ENCODE measurements at places on chromosomes 3 and 15.

DNA sequence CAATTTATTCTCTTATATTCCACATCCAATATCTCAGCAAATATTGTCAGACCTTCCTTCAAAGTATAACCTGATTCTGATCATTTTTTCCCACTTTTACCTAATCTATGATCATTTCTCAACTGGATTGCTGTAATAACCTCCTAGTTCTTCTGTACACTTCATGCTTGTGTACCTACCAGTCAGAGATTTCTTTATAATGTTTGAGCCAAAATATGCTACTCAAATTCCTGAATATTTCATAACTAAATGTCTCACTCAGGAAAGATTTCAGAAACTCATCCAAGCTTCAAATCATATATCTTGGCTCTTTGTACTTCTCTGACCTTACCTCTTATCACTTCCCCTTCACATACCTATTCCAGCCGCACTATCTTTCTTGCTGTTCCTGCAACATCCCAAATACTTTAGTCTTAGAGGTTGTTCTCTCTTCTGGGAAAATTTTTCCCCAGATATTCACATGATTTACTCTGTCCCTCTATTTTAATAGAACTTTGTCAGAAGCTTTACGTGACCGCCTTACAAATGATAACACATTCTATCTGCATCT is 20.0 kb downstream of the BCHE start:
- DNase-seq: no peak

GRCh38 chr3:179973931-179974361 is 62.8 kb downstream of the PEX5L start:
- no peak for DNase-seq

- no peak for DNase-seq
These were observed 18.6 kb downstream of the SUCLG2 start for GRCh38 chr3:67635806-67636205.

GRCh38 chr3:119034256-119035013 is at the start of gene IGSF11:
Gene IGSF11, minus strand, starts transcription at chr3:119034846. Its CDS starts 264 bp downstream, at chr3:119034582.
- peak; percentile 77 for DNase-seq

DNA sequence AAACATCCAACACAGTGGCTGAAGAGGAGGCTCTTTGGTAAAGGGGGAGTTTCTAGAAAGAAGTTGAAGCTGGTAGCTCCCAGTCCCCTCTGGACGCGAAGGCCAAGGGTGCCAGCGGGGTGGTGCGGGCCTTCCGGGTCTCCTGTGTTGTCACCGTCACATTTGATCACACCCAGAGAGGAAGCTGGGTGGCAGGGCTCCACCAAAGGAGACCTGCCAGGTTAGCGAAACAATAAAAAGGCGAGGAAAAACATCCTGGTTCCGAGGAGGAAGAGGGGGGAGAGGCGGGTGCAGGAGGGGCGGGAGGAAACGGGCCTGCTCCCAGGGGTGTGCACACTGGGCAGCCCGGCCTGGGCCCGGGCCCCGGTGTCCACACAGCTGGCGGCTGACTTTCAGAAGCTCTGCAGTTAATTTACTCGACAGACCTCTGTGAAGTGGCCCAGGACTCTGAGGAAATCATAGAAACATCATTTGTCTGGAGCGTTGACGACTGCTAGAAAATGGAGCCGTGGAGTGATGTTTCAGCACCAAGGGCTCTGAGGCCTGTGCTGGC is 12.1 kb downstream of the HEG1 start:
- DNase-seq: no peak

GRCh38 chr15:52785672-52786406 is 4.3 kb downstream of the ONECUT1 start:
- DNase-seq: no peak

DNA sequence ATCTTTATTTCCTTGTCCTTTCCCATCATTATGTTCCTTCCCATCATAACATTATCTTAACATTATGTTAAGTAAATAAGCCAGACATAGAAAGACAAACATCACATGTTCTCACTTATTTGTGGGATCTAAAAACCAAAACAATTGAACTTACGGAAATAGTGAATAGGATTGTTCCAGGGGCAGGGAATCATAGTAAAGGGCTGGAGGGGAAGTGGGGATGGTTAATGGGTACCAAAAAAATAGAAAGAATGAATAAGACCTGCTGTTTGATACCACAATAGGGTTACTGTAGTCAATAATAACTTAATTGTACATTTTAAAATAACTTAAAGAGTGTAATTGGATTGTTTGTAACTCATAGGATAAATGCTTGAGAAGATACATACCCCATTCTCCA is 36.7 kb upstream of the MBNL1 start:
- DNase-seq: no peak

DNA sequence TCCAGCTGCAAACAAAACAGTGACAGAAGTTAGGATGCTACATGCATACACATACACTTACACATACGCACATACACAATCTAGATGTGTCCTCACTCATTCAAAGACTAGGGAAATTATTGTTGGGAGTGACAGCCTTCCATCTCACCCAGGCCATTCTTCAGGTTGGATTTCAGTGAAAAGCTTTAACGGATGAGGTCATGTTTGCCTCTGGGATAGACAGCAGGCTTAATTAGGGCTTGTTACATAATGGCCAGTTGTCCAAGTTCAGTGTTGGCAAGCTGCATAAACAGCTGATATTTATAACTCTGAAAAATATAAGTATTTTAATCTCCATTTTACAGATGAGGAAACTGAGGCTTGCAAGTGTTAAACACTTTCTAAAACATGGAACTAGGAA is 35.8 kb upstream of the PLOD2 start:
- no peak for DNase-seq

DNA sequence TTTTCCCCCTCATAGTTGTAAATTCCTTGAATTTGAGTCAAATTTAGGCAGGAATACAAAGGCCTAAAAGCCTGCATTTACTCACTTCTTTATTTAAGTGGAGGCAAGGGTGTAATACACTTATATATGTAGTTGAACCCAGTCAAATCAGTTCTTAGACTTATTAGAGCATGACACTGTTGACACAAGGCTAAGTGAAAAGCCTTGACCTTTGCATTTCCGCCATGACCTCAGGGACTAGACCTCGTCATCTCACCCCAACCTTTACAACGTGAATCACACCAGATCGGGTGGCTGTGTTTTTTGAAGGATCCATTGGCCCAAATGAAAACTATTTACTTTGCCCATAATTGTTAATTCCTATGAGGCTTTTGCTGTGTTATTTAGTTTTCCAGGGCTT is 774.4 kb downstream of the ROBO1 start:
- no peak for DNase-seq

- no peak for DNase-seq
These were observed 194.6 kb upstream of the TPM1 start for GRCh38 chr15:62847900-62848489.

- DNase-seq: no peak
These were observed 438 bp downstream of the THBS1 start for GRCh38 chr15:39581242-39581792.

- no peak for DNase-seq
These were observed 495 bp downstream of the CDC25A start for GRCh38 chr3:48187579-48188265.

DNA sequence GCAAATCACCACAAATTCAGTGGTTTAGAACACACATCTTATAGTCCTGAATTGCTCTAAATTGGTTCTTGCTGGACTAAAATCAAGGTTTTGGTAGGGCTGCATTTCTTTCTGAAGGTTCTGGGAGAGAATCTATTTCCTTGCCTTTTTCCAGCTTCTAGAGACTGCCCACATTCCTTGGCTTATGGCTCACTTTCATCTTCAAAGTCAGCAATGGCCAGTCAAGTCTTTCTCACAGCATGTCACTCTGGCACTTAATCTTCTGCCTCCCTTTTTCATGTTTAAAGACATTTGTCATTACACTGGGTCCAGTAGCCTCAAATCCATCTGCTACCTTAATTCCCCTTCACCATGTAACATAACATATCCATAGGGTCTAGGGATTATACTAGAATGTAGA is 149.0 kb downstream of the NEK10 start:
- no peak for DNase-seq

GRCh38 chr3:57132674-57133073 is 32.5 kb downstream of the IL17RD start:
- no peak for DNase-seq

GRCh38 chr3:28577941-28578500 is 229.4 kb upstream of the AZI2 start:
- no peak for DNase-seq

All from cardiac septum (tissue), 1 donor.